Calu3 (cell line): ENCODE measurements at places on chromosomes 4 and X.

- DNase-seq = peak; percentile 87
These were observed 34.7 kb downstream of the SLC25A5 start for GRCh38 chrX:119502727-119503483.

- DNase-seq = no peak
These were observed 241.3 kb downstream of the CFAP299 start for GRCh38 chr4:80576796-80577195.

GRCh38 chr4:75989846-75990528 lies 758 bp downstream of the SDAD1 start:
- DNase-seq = no peak

DNA sequence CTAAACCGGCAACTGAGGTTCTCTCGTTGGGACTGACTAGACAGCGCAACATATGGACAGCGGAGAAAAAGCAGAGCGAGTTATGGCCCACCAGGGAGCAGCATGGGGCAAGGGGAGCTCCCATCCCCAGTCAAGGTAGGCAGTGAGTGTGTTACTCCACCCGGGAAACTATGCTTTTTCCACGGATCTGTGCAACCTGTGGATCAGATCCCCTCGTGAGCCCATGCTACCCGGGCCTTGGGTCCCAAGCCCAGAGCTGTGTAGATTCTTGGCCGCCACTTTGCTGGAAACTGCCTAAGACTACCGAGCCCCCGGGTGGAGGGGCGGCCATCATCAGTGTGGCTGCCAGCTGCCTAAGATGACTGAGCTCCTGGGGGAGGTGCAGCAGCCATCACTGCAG lies 140.9 kb downstream of the PAPSS1 start:
- no peak for DNase-seq

DNA sequence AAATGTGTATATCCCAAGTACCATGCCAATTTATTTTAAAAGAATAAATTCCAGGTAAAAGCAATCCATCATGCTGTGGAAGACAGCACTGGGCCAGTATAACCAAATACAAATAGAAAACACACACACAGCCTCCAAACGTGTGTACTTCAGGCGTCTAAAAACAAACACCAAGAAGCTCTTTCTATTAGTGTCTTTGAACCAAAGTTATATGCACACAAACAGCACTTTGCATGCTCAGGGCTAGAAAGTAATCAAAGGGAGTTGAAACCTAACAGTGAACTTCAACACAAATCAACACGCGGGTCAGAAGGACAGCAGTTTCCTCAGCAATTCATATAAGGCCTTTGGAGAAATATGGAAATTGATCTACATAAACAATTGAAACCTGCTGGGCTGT lies 15.4 kb downstream of the GASK1B start:
- DNase-seq = no peak

- DNase-seq = no peak
These were observed 172.2 kb downstream of the HS6ST2 start for GRCh38 chrX:132786217-132786616.

GRCh38 chrX:140526171-140526570 lies 21.3 kb upstream of the SOX3 start:
- no peak for DNase-seq

- DNase-seq = no peak
These were observed 128.3 kb upstream of the MED14 start for GRCh38 chrX:40863671-40864070.

DNA sequence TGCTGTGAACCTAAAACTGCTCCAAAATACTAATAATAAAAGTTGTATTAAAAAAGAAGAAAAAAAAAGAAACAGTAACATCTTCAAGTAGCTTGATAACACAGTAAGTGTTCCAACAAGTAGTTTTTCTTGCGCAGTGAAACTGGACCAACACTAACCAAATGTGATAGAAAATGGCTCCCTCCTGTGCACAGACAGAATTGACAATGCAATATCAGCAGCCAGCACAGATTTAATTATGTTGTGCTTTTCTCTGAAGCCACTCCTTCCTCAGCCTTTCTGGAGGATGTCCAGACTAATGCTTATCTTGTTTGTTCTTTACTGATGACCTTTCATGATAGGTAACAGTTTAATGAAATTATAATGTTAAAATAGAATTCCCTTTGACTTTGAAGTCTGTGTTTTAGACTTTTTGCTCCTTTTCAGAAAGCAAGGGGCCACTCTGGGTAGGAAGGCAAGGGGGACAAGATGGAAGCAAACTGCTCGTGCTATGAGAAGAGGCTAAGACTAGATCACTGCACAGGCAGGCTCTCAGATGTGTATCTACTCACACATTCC lies 147.1 kb upstream of the RPL34 start:
- DNase-seq = no peak

DNA sequence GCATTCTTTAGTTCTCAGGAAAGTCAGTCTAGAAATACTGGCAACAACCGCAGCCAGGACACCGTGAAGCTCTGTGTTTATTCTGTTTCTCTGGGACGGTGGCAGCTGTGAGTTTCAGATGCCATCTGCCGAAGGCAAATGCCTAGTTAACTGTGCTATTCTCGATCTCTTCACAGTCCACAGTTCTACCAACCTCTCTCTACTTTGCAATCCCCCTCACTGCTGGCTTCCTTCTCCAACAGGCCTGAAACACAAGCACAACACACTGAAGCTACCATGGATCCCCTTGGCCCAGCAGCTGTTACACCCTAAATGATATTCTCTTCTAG lies 118.8 kb downstream of the ZNF827 start:
- DNase-seq = no peak

DNA sequence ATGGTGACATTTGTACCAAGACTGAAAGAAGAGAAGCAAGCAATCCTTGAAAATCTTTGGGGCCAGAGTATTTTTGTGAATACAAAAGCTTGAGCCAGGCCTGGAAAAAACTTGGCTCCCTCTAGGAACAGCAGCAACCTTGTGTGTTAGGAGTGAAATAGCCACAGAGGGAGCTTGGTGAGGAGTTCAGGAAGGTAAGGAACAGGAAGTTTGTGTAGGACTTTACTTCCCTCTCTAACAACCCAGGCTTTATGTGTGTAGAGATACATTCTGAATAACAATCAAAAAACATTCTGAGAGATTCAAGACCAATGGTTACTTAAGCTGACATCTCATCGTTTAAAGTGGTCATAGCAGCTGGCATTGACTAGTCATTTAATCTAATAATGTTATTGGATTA lies 668.5 kb downstream of the PCDH18 start:
- DNase-seq = no peak

GRCh38 chr4:140719686-140720085 lies 36.5 kb downstream of the TBC1D9 start:
- no peak for DNase-seq

GRCh38 chr4:59553063-59553720 lies 1646.9 kb upstream of the ADGRL3 start:
- DNase-seq = peak; percentile 22

- DNase-seq = no peak
These were observed 53.5 kb downstream of the TMPRSS11F start for GRCh38 chr4:68076194-68076593.

- DNase-seq = peak; percentile 39
These were observed 899.2 kb downstream of the FAT4 start for GRCh38 chr4:126213996-126214395.

DNA sequence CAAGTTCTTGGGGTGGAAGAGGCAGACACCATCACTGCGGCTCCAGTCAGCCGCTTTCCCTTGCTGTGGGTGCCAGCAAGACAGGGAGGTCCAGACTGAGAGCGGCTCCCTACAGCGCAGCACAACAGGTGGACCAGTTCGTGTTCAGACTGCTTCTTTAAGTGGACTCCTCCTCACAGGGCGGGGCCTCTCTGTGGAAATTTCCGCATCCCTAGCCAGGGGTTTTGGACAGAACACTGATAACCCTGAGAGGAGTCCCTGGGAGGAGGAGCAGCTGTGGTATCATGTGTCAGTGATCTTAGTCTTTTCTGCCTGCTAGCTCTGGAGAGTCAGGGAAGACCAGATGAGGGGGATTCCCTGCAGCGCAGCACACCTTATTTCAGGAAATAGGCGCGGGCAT lies 48.5 kb downstream of the MAGEC2 start:
- no peak for DNase-seq

- no peak for DNase-seq
These were observed 16.5 kb downstream of the THAP6 start for GRCh38 chr4:75530556-75531322.

- no peak for DNase-seq
These were observed 229.6 kb downstream of the FBXO8 start for GRCh38 chr4:174053895-174054294.

DNA sequence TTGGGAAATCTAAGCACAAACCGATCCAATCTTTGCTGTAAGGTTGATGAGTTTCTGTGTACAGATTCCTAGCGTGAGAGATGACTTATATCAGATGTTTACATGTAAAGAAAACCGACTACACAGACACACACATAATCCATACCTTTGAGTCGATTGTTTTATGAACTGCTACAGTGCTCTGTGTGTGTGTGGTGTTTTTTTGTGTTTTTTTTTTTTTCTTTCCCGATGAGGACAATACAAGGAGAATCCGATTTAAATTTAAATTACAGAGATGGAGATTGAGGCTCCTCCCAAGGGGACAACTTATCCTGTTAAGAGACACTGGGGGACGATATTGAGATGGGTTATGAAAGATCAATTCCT lies 461 bp upstream of the SLC9A6 start:
- DNase-seq = no peak

DNA sequence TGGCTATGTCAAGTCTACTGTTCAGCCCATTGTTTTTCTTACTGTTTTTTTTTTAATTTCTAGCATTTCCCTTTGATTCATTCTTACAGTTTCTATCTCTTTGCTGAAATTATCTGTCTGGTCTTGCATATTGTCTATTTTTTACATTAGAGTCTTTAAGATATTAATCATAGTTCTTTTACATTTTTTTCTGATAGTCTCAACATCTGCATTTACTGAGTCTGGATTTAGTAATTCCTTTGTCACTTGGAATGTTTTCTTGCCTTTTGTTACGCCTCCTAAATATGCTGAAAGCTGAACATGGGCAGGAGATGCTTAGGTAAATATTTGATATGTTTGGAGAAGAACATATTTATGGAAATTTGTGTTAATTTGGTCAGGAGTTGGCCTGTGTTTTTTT lies 10.4 kb downstream of the JADE3 start:
- DNase-seq = no peak

DNA sequence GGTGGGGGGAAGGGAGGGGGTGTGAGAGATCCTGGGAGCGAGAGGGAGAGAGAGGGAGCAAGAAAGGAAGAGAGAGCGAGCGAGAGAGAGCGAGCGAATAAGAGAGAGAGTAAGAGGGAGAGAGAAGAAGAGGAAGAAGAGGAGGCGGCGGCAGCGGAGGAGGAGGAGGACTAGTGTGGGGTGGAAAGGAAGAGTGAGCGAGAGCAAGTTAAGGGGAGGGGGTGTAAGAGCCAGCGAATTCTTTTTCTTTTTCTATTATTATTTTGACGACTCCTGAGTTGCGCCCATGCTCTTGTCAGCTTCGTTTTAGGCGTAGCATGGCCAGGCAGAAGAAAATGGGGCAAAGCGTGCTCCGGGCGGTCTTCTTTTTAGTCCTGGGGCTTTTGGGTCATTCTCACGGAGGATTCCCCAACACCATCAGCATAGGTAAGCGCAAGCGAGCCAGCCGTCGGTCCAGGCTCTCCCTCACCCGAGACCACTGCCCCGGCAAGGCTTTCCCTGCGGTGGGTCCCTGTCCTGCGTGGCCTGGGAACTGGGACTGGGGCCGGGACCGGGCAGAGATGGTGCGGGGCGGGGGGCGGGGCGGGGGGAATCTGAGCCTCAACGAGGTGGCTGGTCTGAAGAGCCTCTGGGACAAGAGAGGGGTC lies at the start of gene GRIA3:
TSS of gene GRIA3 (plus strand) at position 60 of the 647 bp plus-strand sequence. CDS start at position 318, 258 bp downstream.
- DNase-seq = no peak

- no peak for DNase-seq
These were observed 15.3 kb upstream of the ZBTB33 start for GRCh38 chrX:120235284-120235683.
